NB4 (cell line): ENCODE measurements at places on chromosomes 7 and 10.

GRCh38 chr10:132071667-132072066 lies 5.9 kb downstream of the JAKMIP3 start:
- DNase-seq: no peak

DNA sequence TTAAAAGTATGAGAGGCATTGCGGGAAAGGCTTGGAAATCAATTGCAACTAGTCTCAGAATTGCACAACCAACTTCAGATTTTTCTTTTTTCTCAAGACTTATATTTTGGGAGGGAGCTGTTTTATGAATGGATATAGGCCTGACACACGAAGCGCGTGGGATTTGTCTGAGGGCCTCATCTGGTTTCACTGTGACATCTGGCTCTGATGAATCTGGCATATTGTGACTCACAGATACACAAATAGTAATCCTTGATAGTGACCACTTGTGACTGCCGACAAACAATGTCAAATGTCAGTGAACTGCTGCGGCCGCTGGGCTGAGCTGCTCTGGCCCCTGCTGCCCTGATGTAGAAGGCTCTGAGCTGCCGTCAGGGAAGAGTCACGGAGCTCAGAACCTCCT lies 655.1 kb downstream of the INHBA start:
- no peak for DNase-seq

DNA sequence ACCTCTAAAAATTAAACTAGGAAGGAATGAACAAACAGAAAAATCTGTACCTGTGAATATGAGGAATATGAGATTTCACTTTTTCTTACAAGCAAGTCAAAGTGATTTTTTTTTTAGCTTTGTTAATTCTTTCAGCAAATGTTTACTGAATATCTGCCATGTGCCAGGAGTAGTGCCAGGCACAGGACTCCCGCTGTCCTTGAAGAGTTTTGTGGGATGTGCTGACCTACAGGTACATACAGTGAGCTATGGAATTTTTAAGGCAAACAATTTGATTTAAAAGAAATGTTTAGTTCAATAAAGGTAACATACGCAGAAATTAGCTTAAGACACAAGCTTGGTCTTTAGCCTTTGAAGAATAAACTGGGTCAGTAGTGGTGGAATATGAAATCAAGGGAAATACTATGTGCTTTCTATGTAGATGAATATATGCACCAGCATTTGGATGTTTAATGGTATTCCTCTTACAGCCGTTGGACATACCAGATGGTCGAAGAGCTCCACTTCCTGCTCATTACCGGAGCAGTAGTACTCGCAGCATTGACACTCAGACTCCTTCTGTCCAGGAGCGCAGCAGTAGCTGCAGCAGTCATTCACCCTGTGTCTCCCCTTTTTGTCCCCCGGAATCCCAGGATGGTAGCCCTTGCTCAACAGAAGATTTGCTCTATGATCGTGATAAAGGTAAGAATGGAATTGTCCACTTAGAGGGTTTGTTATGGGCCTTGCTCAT lies 102.0 kb downstream of the GLCCI1 start:
- DNase-seq: no peak

GRCh38 chr10:33115738-33116719 lies 158.0 kb upstream of the ITGB1 start:
- DNase-seq: peak; percentile 35

- DNase-seq: no peak
Observed at GRCh38 chr10:103905441-103905840, 12.5 kb downstream of the STN1 start.

DNA sequence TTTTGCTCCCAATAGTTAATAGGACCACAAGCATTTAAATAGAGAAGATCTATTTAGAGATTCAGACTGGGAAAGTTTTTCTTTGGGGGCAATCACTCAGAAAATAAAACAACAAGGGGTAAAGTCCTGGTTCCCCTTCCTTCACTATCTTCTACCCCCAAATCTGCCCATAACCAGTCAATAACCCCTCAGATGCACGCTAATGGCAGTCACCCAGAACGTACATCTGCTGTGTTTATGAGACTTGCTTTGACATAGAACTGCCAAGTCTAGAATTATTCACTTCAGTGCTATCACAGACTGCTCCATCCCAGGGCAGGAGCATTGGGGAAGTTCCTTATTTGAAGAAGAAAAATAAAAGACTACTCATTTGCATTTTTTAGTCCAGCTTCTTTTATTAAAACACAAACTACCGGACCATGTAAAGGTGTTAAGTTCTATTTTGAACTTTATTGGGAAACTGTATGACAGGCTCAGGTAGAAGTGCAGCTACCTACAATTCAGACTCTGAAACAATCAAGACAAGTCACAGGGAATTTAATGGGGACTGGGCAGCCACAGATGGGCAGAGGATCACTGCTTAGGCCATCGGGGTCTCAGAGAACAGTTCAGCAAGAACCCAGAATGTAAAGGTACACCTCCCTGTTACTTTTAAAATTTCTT lies 38.4 kb downstream of the ANK3 start:
- no peak for DNase-seq

- peak; percentile 56 for DNase-seq
Observed at GRCh38 chr10:82742478-82742877, 867.5 kb downstream of the NRG3 start.

- DNase-seq: no peak
Observed at GRCh38 chr7:131095346-131095745, 232.3 kb upstream of the MKLN1 start.

GRCh38 chr7:81420526-81421226 lies 349.2 kb downstream of the HGF start:
- DNase-seq: no peak

DNA sequence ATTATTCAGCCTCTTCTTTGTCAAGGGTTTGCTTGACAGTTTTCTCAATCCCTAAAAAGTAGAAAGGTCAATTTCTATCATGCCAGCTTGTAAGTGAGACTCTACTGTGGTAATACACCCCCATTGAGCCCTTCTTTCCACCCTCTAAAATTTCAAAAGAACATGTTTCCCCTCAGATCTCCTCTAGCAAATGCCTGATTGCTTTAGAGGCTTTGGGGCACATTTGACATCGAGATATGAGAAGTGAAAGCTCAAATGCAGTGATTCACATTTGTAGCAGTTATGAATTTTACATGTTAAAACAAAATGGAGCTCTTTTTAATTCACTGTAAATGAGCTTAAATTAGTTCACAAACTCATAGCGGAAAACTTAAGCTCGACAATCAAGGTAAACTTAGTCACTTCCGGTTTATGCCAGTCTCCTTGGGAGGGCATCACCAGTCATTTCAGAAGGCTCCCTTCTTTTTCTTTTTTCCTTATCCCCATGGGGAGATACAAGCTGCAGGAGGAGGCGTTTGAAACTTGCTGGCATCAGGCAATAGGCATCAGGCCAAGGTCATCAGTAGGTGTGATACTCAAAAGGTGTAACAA lies 55.3 kb upstream of the ADO start:
- DNase-seq: no peak

- DNase-seq: no peak
Observed at GRCh38 chr10:7794251-7795026, 6.5 kb downstream of the ATP5F1C start.

- DNase-seq: no peak
Observed at GRCh38 chr7:156950381-156950858, 908 bp downstream of the NOM1 start.

- DNase-seq: no peak
Observed at GRCh38 chr10:132787495-132788179, 1.7 kb upstream of the NKX6-2 start.

DNA sequence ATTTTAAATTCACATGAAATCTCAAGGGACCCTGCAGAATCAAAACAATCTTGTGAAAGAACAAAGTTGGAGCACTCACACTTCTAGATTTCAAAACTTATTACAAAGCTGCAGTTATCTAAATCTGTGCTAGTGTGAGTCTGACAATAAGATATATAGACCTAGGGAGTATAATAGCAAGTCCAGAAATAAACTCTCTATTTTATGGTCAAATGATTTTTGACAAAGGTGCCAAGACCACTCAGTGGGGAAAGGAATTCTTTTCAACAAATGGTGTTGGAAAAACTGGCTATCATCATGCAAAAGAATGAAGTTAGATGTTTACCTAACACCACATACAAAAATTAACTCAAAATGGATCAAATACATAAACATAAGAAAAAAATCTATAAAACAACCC lies 68.2 kb downstream of the TFEC start:
- DNase-seq: no peak

DNA sequence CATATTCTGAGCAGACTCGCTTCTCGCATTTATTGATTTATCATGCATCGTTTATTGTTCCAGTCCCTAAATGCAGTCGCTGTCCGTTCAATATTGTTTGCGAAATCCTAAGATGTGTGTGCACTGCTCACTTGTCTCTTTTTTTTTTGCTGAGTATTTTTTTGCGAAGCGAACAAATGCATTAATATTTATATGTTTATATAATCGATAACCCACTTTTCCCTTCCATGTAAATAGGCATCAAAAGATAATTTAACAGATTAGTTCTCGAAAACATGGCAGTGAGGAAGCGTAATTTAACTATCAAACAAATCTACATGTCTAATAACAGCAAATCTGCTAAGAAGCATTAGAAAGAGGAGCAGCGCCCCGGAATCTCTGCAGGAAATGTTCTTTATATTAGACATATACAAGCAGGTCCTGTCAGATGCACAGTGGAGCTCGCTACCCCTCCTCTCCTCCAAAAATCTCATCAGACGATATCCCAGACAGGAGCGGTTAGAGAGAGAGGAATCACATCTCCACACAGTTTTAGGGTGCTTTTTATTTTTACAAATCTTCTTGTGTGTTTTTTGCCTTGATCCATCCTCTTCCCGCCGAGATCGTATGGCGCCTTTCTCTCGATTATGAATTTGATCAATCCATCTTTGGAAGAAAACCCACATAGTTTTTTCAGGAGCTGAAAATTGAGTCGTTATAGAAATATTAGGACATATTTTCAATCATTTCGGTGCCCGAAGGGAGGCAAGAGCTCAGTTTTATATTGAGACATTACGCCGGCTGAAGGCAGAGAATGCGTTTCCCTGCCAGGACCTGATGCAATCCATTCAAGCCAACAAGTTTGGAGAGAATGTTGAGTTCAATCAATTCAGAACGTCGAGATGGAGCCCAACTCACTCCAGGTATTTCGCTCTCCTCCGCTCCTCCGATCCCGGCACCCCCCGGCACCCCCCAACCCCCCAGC lies at the start of gene ARID5B:
ARID5B (plus strand) TSS at position 871 of the 964 bp plus-strand sequence; CDS start at position 882, 11 bp downstream.
- peak; percentile 71 for DNase-seq

DNA sequence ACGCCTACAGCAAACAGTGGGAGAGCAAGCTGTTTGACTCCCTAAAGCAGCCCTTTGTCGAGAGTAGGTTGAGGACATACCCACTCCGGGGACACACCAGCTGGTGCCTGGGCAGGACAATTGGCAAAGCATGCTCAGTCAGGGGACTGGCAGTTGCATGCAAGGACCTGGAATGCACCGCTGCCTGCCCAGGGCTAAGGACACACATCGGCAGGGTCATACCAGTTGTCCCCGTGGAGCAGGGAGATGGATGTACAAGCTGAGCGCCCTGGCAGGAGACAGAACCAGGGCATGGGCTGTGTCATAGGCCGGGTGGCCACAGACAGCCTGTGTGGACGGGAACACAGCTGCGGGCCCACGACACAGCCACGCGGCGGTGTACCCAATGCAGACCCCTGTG lies 18.3 kb upstream of the ELN start:
- no peak for DNase-seq

GRCh38 chr7:147245274-147245673 lies 1128.7 kb downstream of the CNTNAP2 start:
- DNase-seq: peak; percentile 67

DNA sequence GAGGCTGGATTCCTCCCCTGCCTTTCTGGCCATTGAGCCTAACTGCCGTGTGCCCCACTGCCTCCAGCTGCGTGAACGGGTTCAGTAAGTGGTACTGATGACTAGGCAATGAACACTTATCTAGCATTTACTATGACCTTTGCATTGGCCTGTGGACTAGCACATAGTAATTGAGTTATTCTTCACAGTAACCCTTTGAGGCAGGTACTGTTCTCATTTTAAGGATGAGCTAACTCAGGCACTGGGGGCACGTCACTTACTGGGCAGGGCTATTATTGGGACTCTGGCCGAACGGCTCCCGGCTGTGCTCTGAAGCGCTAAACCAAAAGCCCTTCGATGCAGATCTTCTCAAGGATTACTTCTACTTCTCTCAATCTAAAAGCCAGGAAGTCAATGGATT lies 38.3 kb downstream of the WIPF3 start:
- no peak for DNase-seq

DNA sequence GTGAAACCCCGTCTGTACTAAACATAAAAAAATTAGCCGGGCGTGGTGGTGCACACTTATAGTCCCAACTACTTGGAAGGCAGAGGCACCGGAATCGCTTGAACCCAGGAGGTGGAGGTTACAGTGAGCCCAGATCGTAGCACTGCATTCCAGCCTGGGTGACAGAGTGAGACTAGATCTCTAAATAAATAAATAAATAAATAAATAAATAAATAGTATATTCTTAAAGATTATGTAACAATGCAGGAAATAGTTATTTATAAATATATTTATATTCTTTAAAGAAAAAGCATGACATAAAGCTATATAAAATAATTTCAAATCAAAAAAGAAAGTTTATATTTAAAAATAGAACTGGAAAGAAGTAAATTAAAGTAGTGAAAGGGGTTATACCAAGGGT lies 76.4 kb downstream of the MBL2 start:
- DNase-seq: no peak

DNA sequence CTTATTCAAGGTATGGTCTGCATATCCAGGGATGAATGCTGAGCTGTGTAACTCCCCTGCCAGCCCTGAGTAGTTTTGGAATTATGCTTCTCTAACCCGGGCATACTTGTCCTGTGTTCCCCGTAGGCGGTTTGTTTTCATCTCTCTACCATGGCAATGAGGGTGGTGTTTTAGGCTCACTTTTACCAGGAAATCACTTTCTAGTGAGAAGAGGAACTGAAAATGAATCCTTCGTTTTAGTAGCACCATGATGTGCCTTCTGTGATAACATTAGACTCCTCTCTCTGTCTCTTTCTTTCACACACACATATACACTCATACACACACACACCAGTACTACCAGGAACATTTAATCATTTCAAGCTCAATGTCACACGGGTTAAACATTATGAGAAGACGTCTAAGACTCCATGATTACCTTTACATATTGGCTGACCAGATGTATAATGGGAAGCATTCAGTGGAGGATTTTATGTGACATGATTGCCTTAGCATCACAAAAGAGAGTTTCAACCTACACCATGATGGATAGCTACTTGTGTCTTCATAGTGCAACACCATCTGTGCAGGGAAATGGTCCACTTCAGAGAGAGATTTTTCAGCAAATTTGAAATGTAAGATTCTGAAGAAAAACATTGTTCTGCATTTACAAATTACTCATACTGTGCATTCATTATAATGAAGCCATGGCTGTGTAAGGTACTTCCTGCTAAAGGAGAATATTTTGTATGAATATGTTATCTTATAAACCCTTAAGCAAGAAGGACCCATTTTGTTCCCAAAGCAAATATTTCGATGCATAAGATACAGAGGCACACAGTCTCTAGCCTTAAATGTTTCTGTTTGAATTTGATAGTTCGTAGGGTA lies 31.0 kb upstream of the PFKP start:
- no peak for DNase-seq
